ENCODE measurements at places on chromosomes 7 and 10.

GRCh38 chr7:98996150-98996552 lies 117.8 kb downstream of the TRRAP start:
- DNase-seq = no peak

DNA sequence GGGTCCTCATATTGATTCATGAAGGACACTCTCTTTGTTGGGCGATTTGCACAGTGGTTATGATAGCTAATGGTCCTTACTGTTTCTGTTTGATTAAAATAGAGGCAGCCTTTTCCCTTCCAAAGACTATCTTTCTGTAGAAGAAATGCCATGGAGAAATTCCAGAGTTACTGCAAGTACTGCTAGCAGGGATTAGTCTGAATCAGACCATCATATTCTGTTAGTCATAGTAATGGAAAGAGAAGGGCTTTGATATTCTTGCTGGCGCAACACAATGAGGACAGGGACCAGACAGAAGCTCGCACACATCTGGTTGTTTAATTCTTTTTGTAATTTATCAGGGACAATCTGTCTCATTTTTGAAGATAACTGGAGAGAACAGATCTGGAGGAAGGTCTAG lies 304.5 kb upstream of the FZD8 start:
- DNase-seq = no peak

DNA sequence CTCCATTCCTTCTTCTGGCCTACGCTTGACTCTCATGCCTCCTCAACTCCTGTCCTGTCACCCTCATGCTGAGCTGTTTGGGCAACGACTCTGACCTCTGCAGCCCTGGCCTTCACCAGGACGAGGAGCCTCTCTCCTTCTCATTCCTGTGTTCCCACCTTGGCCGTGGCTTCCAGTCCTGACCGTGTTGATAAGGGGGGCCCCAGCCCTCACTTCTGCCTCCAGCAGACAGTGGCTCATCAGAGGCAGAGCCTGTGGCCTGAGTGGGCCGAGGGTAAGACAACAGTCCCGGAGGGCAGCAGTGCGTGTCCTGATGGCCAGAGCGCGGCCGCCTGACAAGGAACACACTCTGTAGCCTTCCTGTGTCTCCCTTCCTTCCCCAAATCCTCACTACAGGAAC lies 61.7 kb upstream of the UBE3C start:
- DNase-seq = no peak

DNA sequence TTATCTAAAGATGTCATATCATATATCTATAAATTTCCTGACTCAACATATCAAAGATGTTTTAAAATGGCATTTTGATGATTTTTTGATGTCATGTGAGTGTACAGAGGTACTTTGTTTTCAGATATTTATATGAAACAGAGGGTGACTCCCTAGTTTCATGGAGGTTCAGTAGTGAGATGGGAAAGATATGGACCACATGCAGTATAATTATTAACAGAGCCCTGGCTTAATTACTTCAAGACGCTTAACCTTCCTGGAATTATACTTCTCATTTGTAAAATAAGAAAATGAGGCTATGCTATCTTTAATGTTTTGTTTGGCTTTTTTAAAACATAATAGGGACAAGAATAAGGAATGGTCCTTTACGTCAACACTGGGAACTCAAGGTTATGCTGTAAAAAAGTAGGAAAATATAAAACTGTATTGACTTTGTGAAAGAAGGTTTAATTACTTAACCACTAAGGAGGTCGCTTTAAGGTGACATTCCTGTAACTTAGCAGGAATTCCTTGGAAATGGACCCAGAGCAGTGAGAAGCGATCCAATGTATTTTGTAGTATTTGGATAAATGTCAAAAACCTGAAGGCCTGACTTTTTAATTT lies 821.0 kb upstream of the IGFBP3 start:
- no peak for DNase-seq

GRCh38 chr10:112202561-112203241 lies 19.1 kb upstream of the GPAM start:
- DNase-seq = no peak

GRCh38 chr7:80640846-80641245 lies 2.4 kb downstream of the CD36 start:
- DNase-seq = no peak
